Natural killer cell treated with Interleukin-12 subunit alpha and Interleukin-12 subunit beta and Interleukin-15 and Interleukin-18, amount 100 ng/mL, for 72 hours (primary cell): ENCODE measurements at places on chromosomes 11 and 22. TPM values are rescaled to one million over a fixed set of nuclear protein-coding genes. Genes with fewer than 3 reads are reported as not detected.

- DNase-seq, result no peak
Observed at GRCh38 chr11:11519184-11519583, 102.6 kb downstream of the GALNT18 start.

GRCh38 chr22:28053896-28054818, 135.1 kb upstream of the PITPNB start:
- DNase-seq, result no peak

- DNase-seq, result no peak
Observed at GRCh38 chr11:8686325-8686724, 3.7 kb downstream of the RPL27A start.

DNA sequence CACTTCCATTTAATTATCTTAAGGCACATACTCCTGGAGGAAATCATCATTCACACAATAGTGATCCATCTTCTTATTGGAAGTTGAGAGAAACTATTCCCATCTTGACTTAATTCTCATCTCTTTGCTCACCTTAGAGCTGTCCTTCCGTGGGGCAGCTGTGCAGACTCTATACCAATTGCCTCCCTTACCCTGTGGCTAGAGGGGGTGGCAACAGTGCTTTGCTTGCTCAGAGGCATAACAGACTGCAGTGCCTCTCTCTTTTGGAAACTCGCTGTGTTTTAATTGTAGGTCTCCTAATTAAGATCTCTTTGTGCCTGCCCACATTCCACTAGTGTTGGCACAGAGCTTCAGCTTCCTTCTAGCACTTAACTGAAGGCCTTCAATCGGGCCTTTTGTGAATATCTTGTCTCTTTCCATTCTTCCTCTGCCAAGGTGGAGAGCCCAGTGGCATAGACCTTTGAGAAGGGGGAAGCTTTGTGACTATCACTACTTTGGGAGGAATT, 5.5 kb downstream of the KMT2A start:
- DNase-seq, result no peak

DNA sequence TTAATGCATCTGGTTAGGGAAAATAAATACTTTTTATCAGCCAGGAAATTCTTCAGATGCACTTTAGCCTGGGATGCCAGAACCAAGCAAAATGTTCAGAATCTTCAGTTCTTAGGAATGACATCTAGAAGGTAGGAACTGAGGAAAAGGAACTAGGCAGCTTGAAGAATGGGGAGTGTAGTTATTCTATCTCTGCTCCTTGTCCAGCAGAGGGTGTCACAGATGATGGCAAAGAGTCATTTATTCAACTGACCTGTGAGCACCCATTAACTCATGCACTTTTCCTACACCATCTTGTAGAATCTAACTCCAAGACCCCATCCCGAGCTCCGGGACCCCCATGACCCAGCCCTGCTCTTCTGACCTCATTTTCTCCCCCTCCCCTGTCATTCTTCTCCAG, 122.1 kb upstream of the ISX start:
- no peak for DNase-seq

DNA sequence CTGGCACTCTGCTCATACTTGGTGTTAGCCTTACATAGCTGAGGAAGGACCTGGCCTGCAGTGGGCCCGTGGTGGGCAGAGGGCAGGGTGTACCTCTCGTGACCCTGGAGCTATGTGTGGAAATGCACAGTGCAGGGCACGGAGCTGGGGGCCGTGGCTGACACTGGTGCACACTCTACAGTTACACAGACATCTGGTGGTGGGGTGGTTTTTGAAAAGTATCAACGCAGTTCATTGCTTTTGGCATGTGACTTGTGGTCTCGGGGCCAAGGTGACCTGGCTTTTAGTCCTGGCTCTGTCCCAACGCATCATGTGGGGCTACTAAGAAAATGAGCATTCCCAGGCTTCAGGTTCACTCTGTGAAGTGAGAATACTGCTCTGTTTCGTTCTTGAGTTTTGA, 553.6 kb downstream of the NTM start:
- DNase-seq, result no peak

CD44 gene
- 736 TPM for total RNA-seq

LRP5 gene
- 0.93 TPM for total RNA-seq

DNA sequence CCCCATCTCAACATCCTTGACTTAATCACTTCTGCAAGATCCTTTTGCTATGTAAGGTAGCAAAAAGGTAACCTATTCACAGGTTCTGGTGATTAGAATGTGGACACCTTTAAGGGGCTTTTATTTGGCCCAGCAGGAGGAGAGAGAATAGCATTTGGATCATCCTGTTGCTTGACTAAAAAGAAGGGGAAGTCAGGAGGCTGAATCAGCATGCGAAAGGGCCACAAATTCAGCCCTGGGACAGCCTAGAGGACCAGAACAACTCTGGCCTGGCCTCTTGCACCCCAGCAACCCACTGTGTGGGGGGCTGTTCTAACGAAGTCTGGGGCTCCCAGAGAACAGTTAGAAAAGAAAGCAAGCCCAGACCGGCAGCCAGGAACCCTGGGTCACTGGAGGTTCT, 3.2 kb upstream of the HMOX1 start:
- no peak for DNase-seq

GRCh38 chr11:47288066-47288465, 18.1 kb downstream of the MADD start:
- no peak for DNase-seq

DNA sequence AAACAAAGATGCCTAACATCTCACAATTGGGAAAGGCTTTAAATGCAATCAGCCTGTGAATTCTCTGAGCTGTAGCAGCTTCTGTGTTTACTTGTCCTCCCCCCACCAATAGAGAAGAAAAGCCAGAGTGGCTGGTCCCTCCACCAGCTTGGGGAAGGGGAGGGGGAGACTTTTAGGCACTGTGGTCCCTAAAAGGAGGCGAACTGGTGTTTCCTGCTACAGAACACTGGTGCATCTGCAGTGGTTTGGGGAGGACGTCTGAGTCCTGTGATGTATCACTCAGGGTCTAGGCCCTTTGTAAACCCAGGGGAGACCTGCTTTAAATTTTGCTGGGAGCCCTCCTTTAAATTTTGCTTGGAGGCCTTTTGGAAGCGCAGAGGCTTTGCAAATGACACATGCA, 16.9 kb downstream of the TNRC6B start:
- DNase-seq, result no peak
